Type B pancreatic cell (in vitro differentiated cells): ENCODE measurements at places on chromosomes 3 and 15. TPM values are rescaled to one million over a fixed set of nuclear protein-coding genes. Genes with fewer than 3 reads are reported as not detected.

DAZL gene
- total RNA-seq, result not detected in 2 replicates

SHF gene
- 10.9 and 29.0 TPM in 2 replicates for total RNA-seq

HEG1 gene
- total RNA-seq, result 12.4 and 43.1 TPM in 2 replicates

UBR1 gene
- total RNA-seq, result 21.1 and 28.3 TPM in 2 replicates

MORF4L1 gene
- total RNA-seq, result 372 and 373 TPM in 2 replicates

BLM gene
- 8.5 and 21.5 TPM in 2 replicates for total RNA-seq
